ENCODE measurements at places on chromosomes 7 and 10. TPM values are rescaled to one million over a fixed set of nuclear protein-coding genes. Genes with fewer than 3 reads are reported as not detected.

DNA sequence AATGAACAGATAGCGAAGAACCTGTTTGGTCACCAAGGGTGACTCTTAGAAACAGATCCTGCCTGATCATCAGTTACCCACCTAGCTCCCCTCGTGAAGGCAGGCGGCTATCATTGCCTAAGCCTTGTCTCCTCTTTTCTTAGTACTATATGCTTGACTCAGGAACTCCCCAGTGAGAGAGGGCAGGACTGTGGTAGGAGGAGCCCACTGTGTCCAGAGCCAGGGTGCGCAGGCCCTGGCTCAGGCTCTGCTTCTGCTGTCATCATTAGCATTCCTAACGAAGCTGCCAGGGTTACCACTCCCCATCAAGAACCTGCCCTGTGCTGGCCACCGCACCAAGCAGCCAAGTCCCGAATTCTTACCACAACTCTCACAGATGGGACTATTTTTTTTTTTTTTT is 160.8 kb downstream of the CHN2 start:
- H3K27me3 ChIP-seq: no peaks in the 10 kb centered on the region
- DNase-seq: no peak
- H3K4me3 ChIP-seq: no peak overlapping the region
- no peaks in the 10 kb centered on the region for H3K4me1 ChIP-seq
- no peak overlapping the region for H3K27ac ChIP-seq
- no peaks in the 10 kb centered on the region for H3K36me3 ChIP-seq

DNA sequence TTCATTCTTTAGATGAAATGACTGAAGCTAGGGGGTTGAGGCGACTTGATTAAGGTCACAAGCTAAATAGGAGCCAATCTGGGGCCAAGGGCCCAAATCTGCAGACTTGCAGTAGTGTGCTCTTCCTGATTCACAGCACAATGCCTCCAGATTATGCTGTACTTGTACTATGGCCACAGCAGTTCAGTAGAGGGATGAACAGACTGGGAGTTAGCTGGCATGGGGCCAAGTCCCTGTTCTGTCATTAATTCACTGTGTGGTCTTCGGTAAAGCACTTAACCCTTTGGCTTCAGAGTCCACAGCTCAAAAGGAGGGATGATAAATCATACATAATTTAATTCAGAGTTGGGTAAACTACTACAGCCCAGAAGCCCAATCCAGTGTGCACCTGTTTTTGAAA is 196.8 kb downstream of the XPNPEP1 start:
- H3K4me1 ChIP-seq: no peaks in the 10 kb centered on the region
- H3K4me3 ChIP-seq: no peak overlapping the region
- no peaks in the 10 kb centered on the region for H3K27me3 ChIP-seq
- no peak overlapping the region for H3K27ac ChIP-seq
- no peak for DNase-seq

The NPFFR1 gene
- 2.8 TPM for total RNA-seq

- H3K27ac ChIP-seq: no peak overlapping the region
- no peak for DNase-seq
- H3K4me1 ChIP-seq: no peaks in the 10 kb centered on the region
These were observed 111.2 kb downstream of the RNLS start for GRCh38 chr10:88471899-88472298.

DNA sequence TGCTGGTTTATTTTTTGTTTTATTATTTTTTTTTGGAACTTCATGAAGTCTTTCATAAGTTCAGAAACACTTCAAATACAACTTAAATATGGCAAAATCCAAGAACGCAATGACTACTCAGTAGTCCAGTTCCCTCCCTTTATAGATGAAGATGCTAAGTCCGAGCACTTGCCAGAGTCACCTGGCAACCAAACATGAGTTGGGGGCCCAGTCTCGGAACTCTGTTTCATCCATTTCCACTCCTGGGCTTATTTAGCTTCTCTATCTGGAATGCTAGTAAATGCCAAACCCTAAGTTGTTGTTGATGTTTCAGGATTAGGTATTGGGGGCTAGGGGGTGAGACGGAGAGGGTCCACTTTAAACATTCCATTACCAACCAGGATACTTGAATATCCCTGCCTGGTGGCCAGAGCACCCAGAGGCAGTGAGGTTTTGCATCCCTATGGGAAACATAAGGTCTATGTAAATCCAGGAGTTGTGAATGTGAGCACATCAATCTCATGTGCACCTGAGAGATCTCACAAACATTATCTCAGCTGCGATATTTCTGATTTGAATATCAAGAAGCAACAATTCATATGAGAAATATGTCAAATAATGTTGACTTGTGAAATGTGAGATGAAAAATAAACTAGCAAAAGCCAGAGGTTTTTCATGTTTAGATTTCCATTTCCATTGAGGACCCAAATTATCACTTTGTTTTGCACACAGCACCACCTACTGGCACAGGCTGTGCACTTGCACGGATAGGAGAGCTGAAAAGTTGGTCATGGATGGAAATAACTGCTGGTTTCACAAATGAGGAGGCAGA is 129.3 kb downstream of the PKD1L1 start:
- H3K27me3 ChIP-seq: no peaks in the 10 kb centered on the region
- no peaks in the 10 kb centered on the region for H3K4me1 ChIP-seq
- peak; percentile 86 for DNase-seq
- H3K36me3 ChIP-seq: no peaks in the 10 kb centered on the region

DNA sequence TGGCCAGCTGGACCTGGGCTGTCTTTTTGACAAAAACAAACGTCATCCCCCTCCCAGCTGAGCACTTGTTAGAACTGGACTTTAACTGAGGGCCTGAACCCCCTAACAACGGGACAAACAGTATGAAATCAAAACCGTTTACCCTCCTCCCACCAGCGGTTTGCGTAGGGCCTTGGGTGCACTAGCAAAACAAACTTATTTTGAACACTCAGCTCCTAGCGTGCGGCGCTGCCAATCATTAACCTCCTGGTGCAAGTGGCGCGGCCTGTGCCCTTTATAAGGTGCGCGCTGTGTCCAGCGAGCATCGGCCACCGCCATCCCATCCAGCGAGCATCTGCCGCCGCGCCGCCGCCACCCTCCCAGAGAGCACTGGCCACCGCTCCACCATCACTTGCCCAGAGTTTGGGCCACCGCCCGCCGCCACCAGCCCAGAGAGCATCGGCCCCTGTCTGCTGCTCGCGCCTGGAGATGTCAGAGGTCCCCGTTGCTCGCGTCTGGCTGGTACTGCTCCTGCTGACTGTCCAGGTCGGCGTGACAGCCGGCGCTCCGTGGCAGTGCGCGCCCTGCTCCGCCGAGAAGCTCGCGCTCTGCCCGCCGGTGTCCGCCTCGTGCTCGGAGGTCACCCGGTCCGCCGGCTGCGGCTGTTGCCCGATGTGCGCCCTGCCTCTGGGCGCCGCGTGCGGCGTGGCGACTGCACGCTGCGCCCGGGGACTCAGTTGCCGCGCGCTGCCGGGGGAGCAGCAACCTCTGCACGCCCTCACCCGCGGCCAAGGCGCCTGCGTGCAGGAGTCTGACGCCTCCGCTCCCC is at the start of gene IGFBP1:
Gene IGFBP1, plus strand, starts transcription at position 304 of the 808 bp plus-strand sequence. Its CDS starts 165 bp downstream, at position 469.
- peak within 1 kb of the TSS; percentile 49 for H3K4me3 ChIP-seq
- peak; percentile 25 for DNase-seq
- H3K27me3 ChIP-seq: no peaks in the 10 kb centered on the region
- H3K27ac ChIP-seq: no peak within 1 kb of the TSS

- no peaks in the 10 kb centered on the region for H3K36me3 ChIP-seq
- no peak for DNase-seq
- H3K27me3 ChIP-seq: no peaks in the 10 kb centered on the region
- H3K4me1 ChIP-seq: no peaks in the 10 kb centered on the region
- H3K27ac ChIP-seq: no peak overlapping the region
These were observed 702.9 kb upstream of the GRM3 start for GRCh38 chr7:85940798-85941197.

GRCh38 chr7:95066737-95067530 is 159.5 kb downstream of the PPP1R9A start:
- no peak for DNase-seq
- H3K4me3 ChIP-seq: no peak overlapping the region
- no peaks in the 10 kb centered on the region for H3K27me3 ChIP-seq
- no peaks in the 10 kb centered on the region for H3K4me1 ChIP-seq
- H3K36me3 ChIP-seq: no peaks in the 10 kb centered on the region
